ENCODE measurements at places on chromosomes 6 and 20.

- no peak for DNase-seq
Measured at GRCh38 chr6:39193201-39193791, 36.0 kb downstream of the KCNK5 start.

GRCh38 chr6:30681766-30682142 lies 4.7 kb downstream of the PPP1R18 start:
- DNase-seq, result no peak

- DNase-seq, result no peak
Measured at GRCh38 chr20:21052686-21053001, 53.5 kb downstream of the LINC00237 start.

GRCh38 chr6:161035182-161035980 lies 43.8 kb downstream of the MAP3K4 start:
- DNase-seq, result no peak

GRCh38 chr20:8805737-8806442 lies 263.0 kb upstream of the PLCB4 start:
- DNase-seq, result no peak

DNA sequence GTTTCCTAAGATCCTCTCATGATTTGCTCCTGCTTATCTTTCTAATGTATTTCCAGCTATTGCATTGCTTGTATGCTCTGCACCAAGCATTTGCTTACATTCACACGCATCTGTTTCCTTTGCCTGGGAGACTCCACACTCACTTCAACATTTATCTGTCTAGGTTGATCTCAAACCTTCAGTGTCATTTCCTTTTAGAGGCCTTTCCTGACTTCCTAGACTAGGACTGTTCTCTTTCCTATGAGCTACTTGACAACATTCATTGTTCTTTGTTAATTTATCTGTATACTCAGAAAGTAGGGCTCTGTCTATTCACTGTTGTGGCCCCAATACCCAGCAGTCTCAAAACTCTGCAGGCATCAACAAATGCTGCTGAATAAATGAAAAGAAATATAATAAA lies 84.4 kb downstream of the WASF1 start:
- no peak for DNase-seq

DNA sequence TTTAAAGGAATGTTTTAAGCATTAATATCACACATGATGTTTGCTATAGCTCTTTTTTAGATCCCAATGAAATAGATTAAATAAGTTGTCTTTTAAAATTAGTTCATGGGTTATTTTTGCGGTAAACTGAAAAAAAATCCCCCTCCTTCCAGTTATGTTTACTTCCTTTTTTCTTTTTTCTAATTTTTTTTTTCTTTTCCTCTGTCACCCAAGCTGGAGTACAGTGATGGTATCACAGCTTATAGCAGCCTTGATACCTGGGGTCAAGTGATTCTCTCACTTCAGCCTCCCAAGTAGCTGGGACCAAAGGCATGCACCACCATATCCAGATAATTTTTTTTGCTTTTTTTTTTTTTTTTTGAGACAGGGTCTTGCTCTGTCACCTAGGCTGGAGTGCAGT lies 17.8 kb upstream of the SCAF8 start:
- DNase-seq, result no peak

- no peak for DNase-seq
Measured at GRCh38 chr20:20224806-20225205, 143.1 kb upstream of the INSM1 start.

GRCh38 chr20:41177636-41178035 lies 40.3 kb downstream of the PLCG1 start:
- DNase-seq, result no peak

- no peak for DNase-seq
Measured at GRCh38 chr6:148470606-148471465, 128.2 kb downstream of the SASH1 start.

- DNase-seq, result peak; percentile 46
Measured at GRCh38 chr20:37192137-37192854, 12.9 kb upstream of the MROH8 start.

DNA sequence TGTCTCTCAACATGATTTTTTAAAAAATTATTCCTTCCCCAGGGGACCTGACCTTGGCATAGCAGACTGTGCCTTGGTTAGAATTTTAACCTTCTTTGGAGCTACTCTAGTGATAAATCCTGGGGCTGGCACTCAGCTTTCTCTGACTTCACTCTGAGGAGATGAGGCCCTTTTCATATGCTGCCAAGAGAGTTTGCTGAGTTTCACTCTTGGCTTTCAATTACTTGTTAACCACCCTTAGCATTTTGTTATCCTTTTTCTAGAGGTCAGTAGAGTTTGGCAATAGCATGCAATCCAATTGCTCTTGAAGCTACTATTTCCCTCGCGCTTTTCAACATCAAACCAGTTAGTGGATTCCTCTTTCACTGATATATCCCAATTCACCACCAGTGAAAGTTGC lies 920.3 kb downstream of the EYS start:
- no peak for DNase-seq

GRCh38 chr6:41451515-41452163 lies 94.5 kb upstream of the FOXP4 start:
- DNase-seq, result no peak

- no peak for DNase-seq
Measured at GRCh38 chr6:156545931-156546330, 231.2 kb upstream of the ARID1B start.

DNA sequence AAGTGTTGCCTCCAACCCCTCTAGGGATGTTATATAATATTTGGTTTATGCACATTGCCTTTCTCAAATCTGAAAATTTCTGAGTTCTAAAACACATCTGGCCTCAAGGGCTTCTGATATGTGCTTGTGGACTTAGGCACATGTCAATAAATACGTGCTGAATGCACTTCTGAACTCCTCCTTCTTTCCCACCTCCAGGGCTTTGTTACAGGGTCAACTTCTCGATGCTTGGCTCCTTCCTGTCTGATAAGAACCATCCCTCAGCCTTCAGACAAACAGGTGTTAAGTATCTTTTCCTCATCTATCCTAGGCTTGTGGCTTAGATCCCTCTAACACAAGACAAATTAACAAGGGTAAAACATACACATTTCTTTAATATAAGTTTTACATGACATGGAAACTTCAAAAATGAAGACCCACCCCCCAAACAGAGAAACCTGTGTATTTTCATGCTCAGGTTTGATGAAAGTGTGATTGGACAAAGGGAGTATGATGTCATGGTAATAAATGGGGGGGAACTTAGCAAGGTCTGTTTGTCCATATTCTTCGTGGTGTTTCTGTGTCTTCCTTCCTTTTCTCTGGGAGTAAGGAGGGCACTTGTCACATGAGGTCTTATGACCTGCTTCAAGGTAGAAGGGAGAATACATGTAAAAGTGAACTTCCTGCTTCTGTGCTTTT lies 326.9 kb downstream of the CD83 start:
- no peak for DNase-seq

DNA sequence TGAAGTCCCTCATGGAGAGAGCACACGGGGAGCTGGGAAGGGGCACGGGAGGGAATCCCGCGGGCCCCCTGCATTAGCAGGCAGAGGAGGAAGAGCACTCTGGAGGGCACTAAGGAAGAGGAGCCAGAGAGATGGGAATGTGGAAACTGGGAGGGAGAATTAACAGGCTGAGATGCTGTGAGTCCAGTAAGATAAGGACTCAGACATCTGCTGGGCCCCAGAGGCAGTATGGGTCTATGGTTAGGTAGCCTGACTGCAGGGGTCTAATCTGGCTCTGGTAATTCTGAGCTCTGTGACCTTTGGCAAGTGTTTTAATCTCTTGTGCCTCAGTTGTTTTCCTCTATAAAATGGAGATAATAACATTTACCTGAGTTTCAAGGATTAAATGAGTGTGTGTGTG lies 15.7 kb upstream of the SRSF3 start:
- no peak for DNase-seq

- DNase-seq, result no peak
Measured at GRCh38 chr6:99821164-99821563, 172.9 kb downstream of the MCHR2 start.

DNA sequence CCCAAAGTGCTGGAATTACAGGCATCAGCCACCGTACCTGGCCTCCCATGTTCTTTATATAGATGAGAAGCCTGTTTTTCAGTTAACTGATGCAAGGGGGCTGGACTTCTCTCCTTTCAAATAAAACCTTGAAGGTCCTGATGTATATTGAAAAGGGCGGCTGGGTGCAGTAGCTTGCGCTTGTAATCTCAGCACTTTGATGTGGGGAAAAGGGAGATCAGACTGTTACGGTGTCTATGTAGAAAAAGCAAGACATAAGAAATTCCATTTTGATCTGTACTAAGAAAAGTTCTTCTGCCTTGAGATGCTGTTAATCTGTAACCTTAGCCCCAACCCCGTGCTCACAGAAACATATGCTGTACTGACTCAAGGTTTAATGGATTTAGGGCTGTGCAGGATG lies 16.1 kb upstream of the SAMHD1 start:
- DNase-seq, result no peak

DNA sequence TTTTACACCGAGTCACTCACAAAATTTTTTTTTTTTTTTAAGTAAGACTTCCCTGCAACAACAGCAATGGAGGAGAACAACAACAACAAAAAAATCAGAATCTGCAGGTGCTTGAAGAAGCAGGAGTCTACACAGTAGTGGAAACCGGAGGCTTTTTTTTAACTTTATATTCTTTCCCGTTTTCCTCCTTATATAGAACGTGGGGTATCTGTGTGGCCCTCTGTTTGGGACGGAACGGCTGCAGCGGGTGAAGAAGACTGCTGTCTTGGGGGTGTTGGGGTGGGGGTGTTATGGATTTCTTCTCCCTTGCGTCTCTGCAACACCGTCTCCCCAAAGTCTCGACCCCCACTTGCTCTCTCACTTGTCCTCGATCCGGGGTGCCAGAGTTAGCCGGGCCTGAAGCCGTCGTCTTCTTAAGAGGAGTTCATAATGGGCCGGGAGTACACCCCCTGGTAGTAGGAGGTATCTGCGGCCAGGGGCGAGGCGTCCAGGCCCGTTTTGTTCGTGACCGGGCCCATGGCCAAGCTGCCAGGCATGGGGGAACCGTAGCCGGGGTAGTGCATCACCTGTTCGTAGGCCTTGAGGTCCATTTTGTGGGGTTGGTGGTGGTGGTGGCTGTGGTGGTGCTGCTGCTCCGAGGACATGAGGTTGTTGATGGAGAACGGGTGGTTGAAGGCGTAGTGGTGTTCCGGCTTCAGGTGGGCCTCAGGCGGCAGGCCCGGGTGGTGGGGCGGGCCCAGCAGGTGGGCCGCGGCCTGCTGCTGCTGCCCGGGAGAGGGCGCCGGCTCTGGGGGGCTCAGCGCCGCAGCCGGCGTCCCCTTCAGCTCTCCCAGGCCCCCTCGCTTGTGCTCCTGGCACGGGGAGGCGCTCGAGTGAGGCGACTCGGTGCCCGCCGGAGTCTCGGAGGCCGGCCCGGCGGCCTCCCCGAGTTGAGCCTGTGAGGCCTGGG lies 2.7 kb downstream of the FOXA2 start:
- DNase-seq, result no peak

DNA sequence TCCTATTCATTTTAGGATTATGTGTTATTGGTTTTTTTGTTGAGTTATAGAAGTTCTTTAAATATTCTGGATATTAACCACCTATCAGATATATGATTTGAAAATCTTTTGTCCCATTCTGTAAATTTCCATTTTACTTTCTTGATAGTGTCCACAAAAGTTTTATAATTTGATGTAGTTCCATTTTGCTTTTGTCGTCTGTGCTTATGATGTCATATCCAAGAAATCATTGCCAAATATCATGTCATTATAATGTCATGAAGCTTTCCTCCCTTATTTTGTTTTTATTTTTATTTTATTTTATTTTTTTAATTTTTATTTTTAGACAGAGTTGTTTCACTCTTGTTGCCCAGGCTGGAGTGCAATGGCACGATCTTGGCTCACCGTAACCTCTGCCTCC lies 21.0 kb upstream of the NANP start:
- no peak for DNase-seq
